ENCODE measurements at places on chromosomes 7 and 10.

- DNase-seq: no peak
Observed at GRCh38 chr10:76523246-76523645, 1091.8 kb downstream of the LRMDA start.

GRCh38 chr7:149245744-149246143, 6.3 kb downstream of the ZNF212 start:
- DNase-seq: no peak

DNA sequence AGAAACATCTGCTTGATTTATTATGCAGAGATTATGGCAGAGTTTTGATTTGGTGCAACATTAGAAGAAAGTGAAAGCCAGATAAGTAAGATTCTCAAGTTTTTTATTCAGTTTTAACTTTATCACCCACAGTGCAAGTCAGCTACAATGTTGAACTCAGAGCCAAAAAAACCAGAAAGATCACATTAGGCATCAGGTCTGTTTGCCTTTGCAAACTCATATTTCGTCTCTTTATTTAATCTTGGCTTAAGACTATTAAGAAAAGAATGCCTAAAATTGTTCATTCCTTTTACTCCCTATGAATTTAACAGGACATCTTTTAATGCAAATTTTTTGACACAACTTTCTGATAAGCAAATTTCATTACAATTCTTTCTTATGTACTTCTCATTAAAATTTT, 76.0 kb upstream of the TMEM26 start:
- DNase-seq: no peak

DNA sequence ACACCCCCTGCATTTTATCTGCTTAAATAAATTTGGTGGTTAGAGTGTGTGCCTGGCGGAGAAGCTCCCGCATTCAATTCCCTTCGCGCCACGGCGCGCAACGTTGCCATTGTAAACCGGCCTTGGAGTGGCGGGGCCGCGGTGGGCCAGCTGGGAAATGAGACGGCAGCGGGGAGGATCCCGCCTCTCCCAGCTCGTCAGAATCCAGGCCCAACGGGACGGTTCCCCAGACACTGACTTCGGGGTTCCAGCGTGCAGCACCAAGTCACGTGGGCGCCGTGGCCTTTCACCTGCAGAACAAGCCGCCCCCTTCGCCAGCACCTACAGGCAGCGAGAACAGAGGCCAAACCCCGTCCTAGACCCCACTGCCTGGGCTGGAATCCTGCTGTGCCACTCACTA, 103.4 kb downstream of the GRID1 start:
- DNase-seq: no peak

- no peak for DNase-seq
Observed at GRCh38 chr7:128437426-128438332, 18.0 kb upstream of the HILPDA start.

DNA sequence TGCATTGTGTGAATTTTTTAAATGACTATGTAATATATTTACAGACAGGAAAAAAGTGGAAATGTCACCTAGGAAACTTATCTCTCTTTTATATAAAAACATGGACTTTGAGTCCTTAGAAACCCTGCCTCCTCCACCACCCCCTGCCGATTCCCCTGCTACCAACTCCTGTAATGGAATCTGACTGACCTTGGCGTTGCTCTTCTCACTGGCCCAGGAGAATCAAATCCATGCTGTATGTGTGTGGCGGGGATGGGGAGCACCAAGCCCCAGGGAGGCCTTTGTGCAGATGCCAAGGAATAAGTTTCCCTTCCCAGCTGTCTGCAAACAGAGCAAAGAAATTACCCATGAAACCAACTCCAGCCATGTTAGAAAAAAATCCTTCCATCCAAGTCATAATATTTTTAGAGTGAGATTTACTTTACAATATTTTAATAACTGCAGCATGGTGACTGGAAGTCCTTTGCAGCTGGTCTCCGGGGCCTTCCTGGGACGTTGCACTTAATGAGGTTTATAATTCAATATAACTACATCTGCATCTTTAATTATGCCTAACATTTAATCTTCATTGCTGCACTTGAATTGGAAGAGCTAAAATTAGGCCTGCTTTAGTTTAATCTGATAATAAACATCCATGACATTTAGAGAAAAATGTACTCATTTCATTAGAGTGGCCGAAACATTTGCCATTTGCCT, 111.4 kb upstream of the CACUL1 start:
- no peak for DNase-seq

- DNase-seq: no peak
Observed at GRCh38 chr7:101690061-101690460, 61.0 kb upstream of the MYL10 start.

GRCh38 chr7:99210265-99210970, 2.5 kb upstream of the KPNA7 start:
- DNase-seq: no peak

GRCh38 chr10:36254199-36254598, 612.1 kb upstream of the FZD8 start:
- no peak for DNase-seq

GRCh38 chr10:65660006-65660405, 1265.8 kb upstream of the LRRTM3 start:
- DNase-seq: no peak

GRCh38 chr7:141190495-141190894, 116.6 kb downstream of the TMEM178B start:
- DNase-seq: no peak

- no peak for DNase-seq
Observed at GRCh38 chr7:80403686-80404241, 108.1 kb downstream of the GNAT3 start.

DNA sequence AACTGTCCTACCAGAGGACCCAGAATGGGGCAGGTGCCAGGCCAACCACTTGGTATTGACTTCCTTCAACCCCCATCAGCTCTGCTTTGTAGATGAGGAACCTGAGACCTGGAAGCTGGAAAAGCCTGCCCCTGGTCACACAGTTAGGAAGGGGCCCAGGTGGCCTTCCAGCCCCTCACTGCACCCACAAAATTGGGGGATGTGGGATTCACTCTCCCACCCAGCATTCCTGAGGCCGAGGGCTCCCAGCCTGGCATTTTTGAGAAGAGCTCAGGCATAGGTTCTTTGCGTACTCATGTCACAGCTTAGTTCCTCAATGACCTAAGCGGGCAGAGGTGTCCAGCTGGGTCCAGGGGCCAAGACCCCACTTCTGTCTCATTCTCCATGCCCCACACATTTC, 46.1 kb downstream of the EBF3 start:
- no peak for DNase-seq

DNA sequence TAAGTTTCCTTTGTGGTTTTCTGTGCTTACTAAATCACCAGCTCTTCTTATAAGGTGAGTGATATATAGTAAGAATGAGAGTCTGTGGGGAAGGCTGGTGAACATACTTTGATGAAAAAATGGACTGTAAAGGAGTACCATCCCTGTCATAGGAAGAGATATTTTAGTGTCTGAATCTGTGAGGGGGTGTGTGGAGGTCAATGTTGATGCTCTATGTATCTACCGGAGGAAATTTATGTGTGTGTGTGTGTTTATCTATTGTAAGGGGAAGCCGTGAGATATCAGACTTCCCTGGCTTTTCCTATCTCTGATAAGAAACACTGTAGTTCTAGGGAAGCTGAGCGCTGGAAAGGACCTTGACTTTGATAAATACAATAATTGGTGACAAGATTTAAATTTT, 179.0 kb downstream of the PCDH15 start:
- no peak for DNase-seq

DNA sequence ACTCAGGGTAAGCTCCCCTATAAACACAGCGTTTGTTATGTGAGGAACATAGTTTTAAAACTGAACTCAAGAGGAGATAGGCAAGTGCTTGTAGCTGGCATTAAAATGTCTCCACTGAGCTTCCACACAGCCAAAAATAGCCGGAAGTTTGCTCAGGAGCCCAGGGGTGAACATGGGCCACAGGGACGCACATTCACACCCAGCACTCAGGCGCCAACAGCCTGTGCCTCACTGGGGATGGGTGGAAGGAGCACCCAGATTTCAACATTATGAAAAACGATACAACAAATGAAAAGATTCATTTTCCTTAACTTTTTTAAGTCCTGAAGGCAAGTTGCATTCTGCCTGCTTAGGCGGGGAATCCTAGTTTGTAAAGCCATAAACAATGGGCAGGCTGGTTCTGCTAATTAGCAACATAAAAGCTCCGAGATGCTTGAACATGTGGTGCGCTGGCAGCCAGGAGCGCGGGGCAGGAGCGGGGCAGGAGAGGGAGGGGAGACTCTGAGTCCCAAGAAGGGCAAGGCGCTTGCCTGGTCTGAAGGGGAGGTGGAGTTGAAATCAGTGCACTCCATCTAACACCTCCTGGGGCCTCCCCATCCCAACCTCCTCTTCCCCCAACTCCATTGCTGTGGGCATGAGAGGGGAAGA, 235.9 kb downstream of the COBL start:
- DNase-seq: peak; percentile 81

DNA sequence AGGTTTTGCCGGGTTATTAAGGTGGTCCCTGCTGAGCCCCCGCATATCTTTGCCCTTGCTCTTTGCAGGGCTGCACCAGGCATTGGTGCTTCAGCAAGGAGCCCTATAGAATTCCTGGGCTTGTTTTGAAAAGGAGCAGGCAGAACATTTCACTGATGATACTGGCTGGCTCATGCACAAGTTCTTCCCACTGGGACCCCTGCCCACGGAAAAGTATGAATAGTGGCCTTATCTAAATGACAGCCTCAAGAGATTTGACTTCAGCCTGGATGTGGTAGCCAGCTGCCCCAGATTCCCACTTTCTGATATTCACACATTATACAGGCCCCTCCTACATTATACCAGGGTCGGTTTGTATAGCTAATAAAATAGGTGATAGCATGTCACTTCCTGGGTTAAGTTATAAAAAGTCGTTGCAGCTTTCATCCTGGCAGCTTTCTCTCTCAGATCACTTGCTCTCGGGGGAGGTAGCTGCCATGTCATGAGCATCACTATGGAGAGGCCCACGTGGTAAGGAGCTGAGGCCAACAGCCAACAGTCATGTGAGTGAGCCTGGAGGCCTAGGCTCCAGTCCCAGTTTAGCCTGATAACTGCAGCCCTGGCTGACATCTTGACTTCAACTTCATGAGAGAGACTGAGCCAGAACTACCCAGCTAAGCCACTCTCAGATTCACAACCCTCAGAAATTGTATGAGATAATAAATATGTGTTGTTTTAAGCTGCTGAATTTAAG, 16.8 kb upstream of the CRTAC1 start:
- no peak for DNase-seq

GRCh38 chr10:69383558-69383957, 33.2 kb downstream of the TACR2 start:
- no peak for DNase-seq

- DNase-seq: no peak
Observed at GRCh38 chr7:43569424-43569823, 13.5 kb upstream of the STK17A start.

DNA sequence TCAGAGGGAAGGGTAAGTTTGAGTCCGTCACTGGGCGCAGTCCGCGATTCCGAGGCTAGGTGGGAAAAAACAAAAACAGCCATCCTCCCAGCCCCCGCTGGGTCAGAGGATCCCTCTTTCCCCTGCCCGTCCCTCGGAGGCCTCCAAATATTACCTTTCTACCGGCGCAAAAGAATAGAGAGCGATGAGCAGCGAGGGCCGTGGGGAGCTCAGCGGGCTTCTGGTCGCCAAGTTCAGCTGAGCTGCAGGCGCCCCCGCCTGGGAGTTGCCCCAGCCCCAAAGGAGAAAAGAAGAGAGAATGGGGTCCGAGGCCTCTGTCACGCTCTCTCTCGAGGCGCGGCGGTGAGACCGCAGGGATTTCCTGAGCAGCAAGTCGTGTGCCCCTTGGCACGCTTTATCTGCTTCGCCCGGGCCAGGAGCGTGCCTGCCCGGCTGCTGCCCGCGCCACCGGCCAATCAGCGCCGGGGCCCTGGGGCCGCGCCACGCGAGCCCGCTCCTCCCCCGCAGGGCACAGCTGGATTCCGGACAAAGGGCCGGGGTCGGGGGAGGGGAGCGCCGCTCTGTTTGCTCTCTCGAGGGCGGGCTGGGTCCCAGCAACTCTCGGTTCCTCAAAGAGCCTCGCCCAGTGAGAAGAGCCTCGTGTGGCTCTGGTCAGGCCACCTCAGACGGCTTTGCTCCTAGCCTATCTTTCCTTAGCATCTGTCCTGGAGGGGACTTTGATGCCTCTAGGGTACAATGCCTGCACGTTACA, at the start of gene NEUROG3:
NEUROG3 (minus strand) TSS at position 367 of the 751 bp plus-strand sequence. CDS start 379 bp downstream, outside the sequence.
- DNase-seq: peak; percentile 56

GRCh38 chr10:118720685-118721538, 33.9 kb downstream of the CACUL1 start:
- DNase-seq: peak; percentile 47

DNA sequence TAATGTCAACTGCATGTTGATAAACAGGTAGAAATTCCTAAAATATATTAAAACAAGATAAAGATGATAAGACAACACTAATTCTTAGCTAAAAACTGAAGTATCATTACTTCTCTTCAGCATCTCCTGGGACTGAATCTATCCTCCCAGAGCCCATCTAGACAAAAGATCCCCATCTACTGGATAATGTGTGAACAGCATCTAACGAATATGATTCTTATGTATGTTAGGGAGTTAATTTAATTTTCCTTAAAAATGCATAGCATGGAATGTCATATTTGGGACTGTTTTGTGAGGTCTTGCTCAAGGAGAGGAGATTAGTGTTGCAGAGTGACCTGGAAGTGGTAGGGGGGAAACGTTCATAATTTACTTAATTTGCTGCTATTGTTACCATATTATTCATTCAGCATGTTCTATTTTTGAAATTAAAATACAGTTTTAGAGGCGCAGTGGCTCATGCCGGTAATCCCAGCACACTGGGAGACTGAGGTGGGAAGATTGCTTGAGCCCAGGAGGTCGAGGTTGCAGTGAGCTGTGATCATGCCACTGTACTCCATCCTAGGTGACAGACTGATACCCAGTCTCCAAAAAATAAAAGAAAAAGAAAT, 305.1 kb upstream of the CSTF2T start:
- DNase-seq: no peak

- DNase-seq: no peak
Observed at GRCh38 chr10:132226586-132227405, 40.0 kb downstream of the DPYSL4 start.

- no peak for DNase-seq
Observed at GRCh38 chr10:120559800-120560199, 102.8 kb downstream of the PLPP4 start.

DNA sequence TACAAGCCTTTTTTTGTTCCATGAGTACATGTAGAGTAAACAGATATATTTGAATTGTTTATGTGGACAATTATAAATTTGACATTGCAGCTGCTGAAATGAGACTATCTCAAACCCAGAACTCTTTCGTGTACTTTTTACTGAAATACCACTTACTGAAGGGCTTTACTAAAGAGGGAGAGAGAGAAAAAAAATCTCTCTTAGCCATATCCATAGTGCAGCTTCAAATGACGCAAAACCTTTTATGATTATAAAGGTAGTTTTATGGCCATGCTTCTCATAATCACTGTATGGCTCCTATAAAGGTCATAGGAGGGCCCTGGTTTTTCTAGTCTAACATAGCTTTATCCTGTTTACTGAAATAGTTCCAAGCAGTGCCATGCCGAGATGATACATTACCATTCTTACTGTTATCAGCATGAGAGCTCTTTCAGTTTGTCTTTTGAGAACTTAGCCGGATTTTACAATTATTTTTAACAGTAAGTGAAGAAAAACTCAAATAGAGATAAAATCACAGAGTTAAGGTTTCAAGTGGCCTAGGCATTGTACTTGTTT, 35.1 kb downstream of the KCND2 start:
- no peak for DNase-seq
